ENCODE measurements at places on chromosomes 7 and 10.

- DNase-seq, result no peak
Measured at GRCh38 chr7:151387161-151388006, 22.5 kb downstream of the WDR86 start.

DNA sequence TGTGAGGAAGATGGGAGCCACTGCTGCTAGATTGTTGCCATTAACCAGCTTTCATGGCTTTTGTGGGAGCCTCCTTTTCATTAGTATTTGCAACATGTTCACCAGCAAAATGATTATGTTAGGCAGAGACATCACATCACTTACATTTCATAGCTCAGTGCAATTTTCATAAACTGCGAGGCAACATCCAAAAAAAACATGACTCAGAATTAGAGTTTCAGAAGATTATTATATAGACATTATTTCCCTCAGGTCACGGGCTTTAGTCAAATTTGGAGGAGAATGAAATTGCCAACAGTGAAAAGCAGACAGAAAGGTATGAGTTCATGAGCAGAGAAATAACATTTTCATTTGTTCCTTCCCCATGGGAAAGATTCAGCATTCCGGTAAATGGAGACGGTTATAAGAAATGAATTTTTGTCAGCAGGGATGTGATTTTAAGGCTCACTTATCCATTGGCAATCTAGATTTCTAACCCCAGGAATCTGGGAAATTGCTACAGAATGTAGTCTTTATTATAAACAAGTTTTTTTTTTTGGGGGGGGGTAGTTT, 573.2 kb downstream of the AUTS2 start:
- no peak for DNase-seq

GRCh38 chr7:39228946-39229345, 251.2 kb downstream of the POU6F2 start:
- no peak for DNase-seq

GRCh38 chr10:102234888-102235597, 6.3 kb downstream of the PITX3 start:
- no peak for DNase-seq

DNA sequence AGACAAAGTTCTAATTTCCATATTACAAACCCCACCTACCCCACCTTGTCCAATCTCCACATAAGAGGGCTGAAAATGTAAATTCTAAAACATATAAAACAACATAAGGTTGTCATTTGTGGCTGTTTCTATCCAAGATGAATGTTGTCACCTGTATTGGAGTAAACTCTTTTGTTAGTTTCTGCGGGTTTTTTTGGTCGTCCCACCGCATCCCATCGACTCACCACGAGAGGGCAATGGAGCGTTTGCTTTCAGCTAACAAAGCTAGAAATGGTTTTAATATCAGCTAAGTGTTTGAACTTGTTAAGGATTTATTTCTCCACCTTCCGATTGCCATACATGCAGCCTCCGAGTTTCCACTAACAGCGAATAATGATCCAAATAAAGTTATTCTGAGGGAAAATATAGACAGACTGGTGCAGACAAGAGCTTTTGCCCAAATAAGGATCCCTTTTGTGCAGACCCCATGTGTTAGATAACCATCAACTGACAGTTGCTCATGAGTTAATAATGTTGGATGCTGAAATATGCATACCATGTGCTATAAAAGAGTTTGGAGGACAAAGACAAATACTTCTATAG, 137.2 kb downstream of the ARID5B start:
- peak; percentile 63 for DNase-seq

DNA sequence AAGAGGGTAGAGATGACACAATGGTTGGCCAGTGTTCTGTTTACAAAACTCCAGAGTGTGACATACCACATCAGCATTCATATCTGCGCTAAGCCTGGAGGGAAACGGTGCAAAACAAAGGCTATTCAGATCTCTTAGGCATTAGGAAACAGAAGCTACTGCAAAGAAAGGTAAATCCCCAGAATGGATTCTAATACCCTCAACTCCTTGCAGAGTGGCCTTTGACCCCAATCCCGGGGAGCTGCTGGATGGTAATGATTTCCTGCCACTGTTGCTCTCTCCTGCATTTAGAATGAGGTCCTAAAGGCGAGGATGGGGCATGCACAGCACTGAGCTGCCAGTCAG, 65.2 kb downstream of the AOAH start:
- DNase-seq, result no peak

DNA sequence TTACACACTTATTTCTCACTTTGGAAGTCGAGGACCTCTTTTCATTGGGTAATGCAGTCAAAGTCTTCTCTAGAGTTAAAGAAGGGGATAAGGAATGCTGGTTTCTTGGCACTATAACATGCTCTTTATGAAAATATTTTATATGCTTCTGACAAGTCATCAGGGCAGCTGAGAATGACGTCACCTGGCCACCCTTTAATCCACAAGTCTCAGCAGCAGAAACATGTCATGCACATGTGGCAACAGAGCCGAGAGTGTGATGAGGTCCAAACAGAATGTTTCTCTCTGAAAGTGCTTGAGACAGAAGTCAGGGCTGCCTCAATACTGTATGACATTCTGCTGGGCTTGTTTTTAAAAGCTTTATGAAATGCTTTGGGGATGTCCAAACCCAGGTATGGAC, 63.5 kb upstream of the C10orf90 start:
- DNase-seq, result no peak

DNA sequence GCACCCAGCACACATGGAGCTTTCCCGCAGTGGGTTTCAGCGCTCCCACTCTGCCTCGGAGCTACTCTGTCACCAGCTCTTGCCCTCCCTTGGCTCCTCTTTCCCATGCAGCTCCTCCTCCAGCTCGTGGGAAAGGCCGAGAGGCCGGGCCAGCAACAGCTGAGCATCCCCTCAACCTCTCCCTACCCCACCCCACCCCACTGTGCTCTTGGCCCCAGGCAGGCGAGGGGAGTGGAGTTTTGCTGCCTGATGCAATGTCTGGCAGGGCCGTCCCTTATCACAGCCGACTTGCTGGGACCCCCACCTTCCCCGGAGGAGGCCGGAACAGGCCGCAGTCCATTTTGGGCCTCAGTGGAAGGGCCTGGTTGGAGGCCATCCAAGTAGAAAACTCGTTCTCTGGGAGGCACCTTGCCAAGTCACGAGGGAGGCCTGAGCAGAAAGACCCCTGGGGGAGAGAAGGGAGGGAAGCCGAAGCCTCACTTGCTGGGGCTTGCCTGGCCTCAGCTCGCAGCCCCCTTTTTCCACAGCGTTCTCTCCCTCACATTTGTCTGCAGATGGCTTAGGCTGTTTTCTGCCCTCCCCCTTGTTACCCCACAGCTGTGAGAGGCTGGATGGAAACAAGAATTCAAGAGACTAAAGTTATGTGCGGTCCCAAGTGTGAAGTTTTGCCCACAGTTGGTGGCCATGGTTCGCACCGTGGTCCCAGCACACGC, 35.3 kb downstream of the CHST3 start:
- no peak for DNase-seq

DNA sequence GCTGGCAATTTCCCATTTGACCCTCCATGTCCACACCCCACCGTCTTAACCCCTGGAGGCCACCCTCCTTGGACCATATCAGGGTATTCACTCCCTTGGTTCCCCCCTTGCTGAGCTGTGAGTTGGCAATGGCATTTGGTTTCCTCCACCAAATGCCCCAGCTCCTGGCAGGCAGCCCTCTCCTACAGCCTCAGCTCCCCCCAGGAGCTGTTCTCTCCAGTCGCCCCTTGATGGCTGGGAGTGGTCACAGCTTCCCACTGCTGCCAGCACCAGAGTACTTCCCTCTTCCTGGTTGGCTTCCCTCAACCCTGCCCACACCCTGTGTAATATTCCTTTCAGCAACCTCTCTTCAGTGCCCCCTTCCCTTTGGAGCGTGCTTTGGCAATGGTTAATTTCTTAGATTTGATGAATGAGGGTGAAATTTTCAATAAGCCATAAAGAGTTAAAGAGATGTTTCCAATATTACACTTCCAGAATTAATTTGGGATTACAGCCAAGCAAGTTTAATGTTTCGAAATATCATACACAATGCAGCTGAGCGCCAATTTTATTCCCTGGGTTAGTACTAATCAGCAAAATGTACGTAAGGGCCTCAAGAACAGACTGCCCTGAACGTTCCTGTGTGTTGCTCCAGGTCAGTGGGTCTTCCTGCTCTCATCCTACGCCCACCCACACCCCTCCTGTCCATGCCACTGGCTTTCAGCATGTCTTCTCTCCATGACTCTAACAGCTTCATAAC, 207.1 kb upstream of the NFE2L3 start:
- DNase-seq, result no peak

DNA sequence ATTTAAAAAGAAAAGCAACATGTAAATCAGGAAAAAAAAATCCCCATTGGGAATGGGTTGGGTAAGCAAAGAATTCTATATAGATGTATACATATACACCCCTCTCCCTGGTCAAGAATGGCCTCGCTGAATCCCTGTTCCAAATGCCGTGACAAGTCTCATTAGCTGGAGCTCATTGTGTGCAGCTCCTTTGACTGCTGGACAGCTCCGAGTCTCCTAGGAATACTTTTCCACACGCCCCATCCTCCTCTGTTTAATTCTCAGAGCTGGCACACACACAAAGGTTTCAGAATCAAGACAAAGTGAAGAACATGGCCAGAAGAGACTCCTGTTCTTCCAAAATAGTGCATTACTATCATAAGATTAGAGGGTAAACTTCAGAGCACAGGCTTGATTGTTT, 130.9 kb upstream of the MKLN1 start:
- no peak for DNase-seq

GRCh38 chr7:142557971-142558582, 191.2 kb upstream of the PRSS1 start:
- DNase-seq, result no peak

DNA sequence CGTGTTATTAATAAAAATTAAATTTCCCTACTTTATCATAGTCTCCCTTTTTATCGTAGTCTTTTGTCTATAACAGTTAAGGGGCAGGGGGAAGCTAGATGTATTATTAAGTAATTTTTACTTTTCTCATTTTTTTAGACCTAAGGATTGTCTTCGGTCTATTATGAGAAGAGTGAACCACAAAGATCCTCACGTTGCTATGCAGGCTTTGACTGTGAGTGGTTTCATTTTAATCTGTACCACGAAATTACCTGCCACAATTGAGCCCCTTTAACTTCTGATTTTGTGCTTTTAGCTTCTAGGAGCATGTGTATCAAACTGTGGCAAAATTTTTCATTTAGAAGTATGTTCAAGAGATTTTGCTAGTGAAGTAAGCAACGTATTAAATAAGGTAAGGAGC, 40.6 kb downstream of the STAM start:
- no peak for DNase-seq

- no peak for DNase-seq
Measured at GRCh38 chr7:42065942-42066341, 171.1 kb downstream of the GLI3 start.

- no peak for DNase-seq
Measured at GRCh38 chr10:98301664-98302319, 33.8 kb upstream of the LOXL4 start.

GRCh38 chr7:42688056-42688371, 223.9 kb downstream of the C7orf25 start:
- DNase-seq, result no peak

DNA sequence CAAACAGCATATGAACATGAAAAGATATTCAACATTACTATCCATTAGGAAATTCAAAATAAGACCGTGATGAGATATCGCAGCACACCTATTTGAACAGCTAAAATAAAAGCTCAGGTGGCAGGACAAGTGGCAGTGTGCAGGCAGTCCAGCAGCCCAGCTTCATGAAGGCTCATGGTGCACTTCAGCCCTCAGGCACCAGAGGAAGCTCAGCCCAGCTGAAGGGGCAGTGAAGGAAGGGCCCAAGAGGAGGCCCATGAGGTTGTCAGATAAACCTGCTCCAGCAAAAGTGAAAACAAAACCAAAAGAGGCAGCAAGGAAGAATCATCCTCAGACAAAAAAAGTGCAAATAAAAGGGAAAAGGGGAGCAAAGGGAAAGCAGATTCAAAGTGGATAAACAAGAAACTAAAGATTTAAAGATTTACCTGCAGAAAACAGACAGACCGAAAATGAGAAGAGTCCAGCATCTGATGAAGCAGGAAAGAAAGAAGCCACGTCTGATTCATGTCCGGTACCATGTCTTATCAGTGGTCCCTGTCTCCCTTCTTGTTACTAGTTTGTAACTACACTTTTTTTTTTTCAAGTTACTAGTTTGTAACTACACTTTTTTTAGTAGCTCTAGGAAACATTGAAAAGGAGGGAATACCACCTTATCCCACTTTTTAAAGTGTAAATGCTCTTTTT, 15.0 kb upstream of the FAM24B start:
- no peak for DNase-seq

GRCh38 chr10:126065751-126066377, 169.5 kb downstream of the FANK1 start:
- DNase-seq, result no peak

DNA sequence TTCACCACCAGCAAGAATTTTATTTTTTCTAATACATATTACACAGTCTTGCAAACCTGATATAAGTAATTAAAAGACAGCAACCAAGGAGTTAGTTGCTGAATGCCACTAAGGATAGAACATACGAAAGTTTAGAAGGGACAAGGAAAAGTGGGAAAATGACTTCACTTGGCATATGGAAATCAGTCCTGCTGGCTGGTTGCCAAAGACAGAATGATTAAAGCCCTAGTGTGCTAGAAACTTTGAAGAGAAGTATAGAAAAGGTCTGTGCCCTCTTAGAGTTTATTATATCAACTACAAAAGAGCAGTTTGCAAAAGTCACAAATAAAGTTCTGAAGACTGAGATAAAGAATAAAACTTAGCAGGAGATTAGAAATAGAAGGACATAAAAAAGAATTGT, 5.8 kb upstream of the YAE1 start:
- no peak for DNase-seq

GRCh38 chr7:20798081-20798693, 11.5 kb upstream of the SP8 start:
- no peak for DNase-seq

DNA sequence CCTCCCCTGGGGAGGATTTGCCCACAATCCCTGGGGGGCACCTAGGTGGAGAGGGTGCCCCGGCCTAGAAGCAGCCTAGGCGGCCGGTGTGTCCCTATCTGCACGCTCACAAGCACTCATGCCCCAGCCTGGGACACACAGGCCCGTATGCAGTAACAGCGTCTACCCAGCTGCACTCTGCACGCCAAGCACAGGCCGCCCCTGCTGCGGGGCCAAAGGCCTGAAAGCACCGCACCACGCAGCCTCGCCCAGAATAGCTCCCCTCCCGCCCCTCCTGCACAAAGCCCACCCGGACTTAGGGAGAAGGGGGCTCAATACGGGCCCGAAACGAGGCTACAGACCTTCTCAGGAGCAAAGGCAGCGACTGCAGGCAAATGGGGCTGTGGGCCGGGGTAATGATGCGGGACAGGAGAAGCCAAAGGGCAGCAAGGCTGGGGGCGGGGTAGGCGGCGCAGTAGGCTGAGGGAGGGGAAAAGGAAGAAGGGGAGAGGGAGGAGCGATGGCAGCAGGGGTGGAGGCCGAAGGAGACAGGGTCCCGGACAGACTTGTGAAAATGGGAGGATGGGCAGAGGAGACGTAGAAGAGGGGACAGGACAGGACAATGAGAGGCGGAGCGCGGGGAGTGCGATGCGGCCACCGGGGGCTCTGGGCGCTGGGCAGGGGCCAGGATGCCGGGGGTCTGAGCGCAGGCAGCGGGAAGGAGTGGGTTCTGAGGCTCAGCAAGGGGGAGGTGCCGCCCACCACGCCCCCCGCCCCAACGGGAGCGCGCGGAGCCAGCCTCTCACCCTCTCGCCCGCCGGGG, 544 bp downstream of the GPRIN2 start:
- peak; percentile 12 for DNase-seq
